ENCODE measurements at places on chromosomes 5 and 9. TPM values are rescaled to one million over a fixed set of nuclear protein-coding genes. Genes with fewer than 3 reads are reported as not detected.
A peak's percentile ranks its signal among the peaks of the same experiment; 100 is the strongest.

GRCh38 chr9:35285731-35286130 lies 123.9 kb downstream of the UNC13B start:
- DNase-seq: no peak

DNA sequence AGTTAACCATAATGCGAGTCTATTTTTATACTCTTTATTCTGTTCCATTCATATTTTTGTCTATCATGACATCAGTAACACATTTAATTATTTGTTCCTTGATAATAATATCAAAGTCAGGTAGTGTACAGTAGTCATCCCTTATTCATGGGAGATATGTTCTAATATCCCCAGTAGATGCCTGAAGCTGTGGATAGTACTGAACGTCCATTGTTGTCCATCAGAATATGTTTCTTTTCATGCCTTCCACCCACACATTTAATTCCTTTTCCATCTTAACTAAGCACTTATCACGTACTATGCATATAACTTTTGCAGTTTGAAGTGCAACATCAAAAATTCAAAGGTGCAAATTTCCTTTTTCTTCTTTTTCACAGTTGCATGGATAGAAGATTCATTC lies 53.6 kb downstream of the FER start:
- no peak for DNase-seq

- no peak for DNase-seq
Observed at GRCh38 chr5:126450907-126451306, 27.7 kb downstream of the GRAMD2B start.

- DNase-seq: peak; percentile 26
Observed at GRCh38 chr9:137492464-137493363, 33.6 kb upstream of the NSMF start.

GRCh38 chr5:62938927-62939326 lies 360.3 kb downstream of the LRRC70 start:
- DNase-seq: no peak

GRCh38 chr9:72025906-72026305 lies 34.5 kb downstream of the C9orf57 start:
- no peak for DNase-seq

DNA sequence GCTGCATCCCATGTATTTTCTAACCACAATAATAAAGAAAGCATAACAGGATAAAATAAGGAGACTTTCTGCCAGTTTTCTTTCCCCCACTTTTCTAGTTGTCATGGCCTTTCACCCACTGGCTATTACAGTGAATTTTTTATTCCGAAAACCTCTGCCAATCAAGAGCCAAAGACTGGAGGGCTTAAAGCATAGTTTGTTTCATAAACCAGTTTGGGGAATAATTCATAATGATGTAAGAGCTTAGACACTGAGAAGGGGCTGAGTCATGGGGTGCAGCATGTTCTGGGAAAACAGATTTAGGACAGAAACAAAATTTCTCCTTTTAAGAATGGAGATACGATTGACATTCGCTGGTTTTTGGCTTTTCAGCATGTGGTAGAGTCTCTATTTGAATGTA lies 4.4 kb upstream of the GLIPR2 start:
- no peak for DNase-seq

GRCh38 chr5:132384506-132385050 lies 15.1 kb downstream of the SLC22A5 start:
- DNase-seq: no peak

DNA sequence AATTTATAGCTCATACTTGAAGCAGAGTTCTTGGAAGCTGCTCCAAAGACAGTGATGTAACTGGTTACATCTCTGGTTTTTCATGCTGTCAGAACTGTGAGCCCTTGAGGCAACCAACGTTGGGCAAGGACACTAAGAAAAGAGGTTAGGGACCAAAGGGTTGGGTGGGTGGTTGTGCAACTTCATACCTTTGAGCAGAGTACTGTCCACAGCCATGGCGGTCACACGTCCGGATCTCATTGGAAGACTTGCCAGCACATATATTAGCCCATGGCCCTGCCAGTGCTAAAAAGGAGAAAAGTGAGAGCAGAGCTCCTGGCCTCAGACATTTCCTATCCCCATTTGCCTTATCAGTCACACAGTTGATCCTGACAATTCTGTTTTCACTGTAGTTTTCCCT lies 2.1 kb downstream of the LECT2 start:
- DNase-seq: no peak

GRCh38 chr9:98211260-98211659 lies 18.8 kb upstream of the CORO2A start:
- DNase-seq: no peak

DNA sequence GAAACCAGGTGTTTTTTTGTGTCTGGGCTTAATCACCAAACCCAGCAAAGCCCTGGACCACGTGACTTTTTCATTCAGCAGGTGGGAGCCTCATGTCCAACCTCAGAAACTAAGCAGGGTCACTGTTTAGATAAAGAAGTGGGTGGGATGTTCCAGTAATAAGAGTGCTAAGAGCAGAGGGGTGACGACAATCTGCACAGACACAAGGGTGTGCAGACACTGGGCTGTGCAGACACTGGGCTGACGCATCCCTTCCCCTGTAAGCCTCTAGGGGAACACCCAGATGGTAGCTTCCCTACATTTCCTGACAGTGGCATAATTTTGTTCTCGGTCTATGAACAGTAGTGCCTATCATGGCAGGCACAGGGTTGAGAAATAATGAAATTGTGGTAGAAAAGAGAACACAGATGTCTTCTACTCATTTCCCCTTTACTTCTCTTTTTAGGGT lies 85.1 kb downstream of the SAXO1 start:
- DNase-seq: no peak

GRCh38 chr9:86695910-86696424 lies 251.3 kb downstream of the GAS1 start:
- DNase-seq: no peak

GRCh38 chr5:122741681-122742080 lies 33.2 kb upstream of the SNX2 start:
- DNase-seq: no peak

DNA sequence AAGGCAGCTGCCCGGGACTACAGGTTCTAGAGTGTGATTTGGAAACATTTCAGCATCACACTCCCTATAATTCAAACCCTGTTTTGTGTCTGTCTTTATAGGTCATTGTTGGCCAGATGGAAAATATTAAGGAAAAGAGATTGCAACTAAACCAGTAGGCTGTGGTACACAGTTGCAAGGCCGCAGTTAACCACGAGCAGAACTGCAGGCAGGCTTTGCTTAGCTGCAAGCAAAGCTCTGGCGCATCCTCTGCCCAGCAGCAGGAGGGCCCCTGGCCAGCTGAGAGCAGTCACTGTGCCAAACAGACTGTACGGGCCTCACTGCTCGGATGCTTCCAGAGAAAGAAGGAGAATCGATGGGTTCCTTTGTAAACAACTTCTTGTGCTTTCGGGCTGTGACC lies 204.5 kb downstream of the DENND1A start:
- DNase-seq: no peak

GRCh38 chr9:89814340-89815040 lies 209.7 kb downstream of the GADD45G start:
- DNase-seq: no peak

GRCh38 chr5:139696894-139697658 lies 48.9 kb downstream of the CXXC5 start:
- peak; percentile 42 for DNase-seq

DNA sequence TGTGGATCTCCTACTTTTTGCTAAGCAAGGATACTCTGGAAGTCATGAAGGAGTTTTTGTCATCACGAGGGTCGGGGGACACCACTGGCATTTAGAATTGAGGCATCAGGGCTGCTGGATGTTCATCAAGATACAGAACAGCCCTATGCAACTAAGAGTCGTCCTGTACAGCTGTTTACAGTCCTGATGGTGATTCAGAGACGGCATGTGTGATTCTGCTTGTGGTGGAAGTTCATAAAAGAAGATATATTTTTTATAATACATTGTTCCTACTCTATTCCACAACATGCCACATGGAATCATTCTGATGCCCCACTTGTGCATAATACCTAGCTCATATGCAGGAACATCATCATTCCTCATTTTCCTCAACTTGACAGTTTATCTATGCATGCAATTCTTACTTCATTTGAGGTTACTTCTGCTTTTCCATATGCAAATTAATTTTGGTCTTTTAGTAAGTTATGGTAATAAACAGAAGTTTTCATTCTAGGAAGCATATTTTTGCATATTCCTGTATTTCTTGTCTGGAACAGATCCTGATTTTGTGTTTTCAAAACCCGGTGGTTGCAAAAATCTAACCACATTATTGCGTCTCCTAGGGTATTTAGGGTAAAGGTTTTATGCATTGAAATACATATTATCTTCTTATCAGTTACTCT lies 155.2 kb downstream of the ARHGEF28 start:
- DNase-seq: no peak

GRCh38 chr5:90131383-90132133 lies 278.0 kb downstream of the CETN3 start:
- no peak for DNase-seq

- DNase-seq: peak; percentile 72
Observed at GRCh38 chr5:141637767-141638419, 1.1 kb downstream of the RELL2 start.

DNA sequence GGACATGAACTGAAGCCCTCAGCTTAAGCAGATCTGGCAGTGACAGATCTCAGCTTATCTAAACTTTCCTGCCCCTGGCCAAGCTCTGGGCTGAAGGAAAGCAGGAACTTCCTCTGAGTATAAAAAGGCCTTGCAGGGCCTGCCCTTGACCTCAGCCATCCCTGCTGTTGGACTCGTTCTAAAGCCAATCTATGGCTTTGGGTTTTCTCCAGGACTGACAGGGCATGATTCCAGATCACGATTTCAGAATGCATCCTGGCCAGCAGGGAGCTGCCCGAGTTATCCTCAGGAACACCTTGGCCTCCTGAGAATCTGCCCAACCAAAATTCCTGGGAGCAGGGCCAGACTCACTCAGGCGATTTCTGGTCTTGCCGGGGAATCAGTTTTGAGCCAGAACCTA lies 502.7 kb downstream of the TLE4 start:
- no peak for DNase-seq

DNA sequence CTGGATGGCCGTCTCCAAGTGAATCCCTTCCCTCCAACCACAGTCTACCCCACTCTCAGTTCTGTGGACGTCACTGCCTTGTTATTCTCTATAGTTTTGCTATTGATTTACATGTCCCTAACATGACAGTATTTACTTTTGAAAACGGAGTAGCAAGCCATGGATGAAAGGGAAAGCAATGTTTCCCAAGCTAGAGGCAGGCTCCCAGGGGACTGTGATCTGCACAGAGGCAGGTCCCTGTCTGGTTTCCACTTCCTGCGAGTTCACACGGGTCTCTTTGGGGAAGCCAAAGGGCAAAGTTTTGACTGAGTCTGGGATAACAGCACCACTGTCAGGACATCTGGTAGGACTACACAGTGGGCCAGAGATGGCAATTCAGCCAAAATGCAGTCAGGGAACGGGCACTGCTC lies 12.7 kb downstream of the C9orf153 start:
- DNase-seq: no peak

GRCh38 chr5:177231479-177232250 lies 71.9 kb downstream of the RAB24 start:
- DNase-seq: no peak

GRCh38 chr9:77807281-77807683 lies 159.2 kb upstream of the GNA14 start:
- DNase-seq: no peak

DNA sequence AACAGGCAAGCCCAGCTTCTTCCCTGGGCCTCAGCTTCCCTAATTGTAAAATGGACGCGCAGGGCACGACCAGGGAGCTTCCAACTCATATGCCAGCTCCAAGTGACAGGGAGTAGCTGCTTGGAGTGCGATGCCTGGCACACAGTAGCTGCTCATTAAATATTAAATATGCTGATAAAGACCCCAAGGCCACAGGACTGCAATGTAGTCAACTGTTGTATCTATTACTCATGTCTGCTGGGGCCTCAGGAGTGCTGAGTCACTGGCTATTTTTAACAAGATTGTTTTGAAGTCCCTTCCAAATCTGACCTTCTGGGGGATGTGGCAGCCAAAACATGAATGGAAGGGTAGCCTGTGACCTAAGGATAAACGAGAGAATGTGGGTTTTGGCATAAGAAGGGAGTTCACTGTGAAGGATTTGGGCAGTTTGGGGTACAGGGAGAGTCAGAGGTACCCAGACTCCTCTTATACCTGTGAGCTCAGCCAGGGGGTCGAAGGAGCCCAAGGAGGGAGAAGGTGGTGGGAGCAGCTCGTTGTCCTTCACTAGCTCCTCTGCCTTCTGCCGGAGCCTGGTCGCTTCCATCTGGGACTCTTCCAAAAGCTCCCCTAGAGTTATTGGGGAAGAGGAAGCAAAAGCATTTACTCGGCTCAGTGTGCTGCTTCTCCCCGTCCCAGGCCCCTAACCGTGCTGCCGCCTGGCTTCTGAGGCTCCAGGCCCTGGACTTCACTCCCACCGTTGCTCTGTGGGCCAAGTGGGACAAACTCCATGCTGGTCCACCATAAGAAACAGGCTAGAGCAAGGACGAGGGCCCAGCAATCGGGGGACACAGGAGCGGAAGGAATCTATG lies 17.5 kb downstream of the TNIP1 start:
- DNase-seq: no peak

DNA sequence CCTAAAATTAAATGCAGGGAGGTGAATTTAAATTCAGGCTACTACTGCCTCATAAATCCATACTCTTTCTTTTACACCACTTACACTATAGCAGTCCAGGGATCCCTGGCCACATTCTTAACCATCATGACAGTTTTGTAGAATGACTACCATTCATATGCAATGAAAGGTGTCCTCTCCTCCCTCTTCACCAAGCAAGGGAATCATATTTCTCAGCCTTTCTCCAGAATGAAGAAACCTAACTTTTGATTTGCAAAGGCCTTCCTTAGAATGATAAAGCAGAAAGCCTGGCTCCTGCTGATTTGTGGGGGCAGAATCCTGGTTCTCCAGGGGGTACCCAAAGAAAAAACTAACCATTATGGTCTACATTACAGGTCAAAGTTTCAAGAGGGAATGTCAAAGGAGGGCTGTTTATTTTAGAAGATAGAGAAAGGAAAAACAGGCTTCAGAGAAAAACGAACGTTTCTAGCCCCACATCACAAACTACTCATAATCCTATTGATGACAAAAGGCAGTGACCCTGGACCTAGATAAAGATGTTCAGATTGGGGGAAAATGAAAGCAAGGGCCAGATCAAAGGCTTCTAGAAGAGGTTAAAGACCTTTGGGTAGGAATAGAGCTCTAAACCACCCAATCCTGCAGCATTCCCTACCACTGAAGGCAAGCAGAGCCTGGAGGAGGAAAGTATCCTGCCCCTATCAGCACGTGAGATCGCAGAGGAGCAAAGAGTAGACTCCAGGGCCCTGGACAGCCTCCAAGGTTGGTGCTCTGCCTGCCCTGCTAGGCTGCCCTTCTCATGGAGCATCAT lies 11.5 kb downstream of the WNT8A start:
- DNase-seq: no peak

Gene ERMP1
- 23.2 TPM for total RNA-seq

Gene HMGCS1
- total RNA-seq: 162 TPM

Gene QSOX2
- 19.0 TPM for total RNA-seq

Gene PCDHB10
- not detected for total RNA-seq

Gene CSF1R
- total RNA-seq: 0.41 TPM

Gene FAT2
- total RNA-seq: not detected

Gene PCDHGA6
- total RNA-seq: 0.10 TPM

Gene F2RL2
- not detected for total RNA-seq

Gene SHISAL2B
- total RNA-seq: not detected
